ENCODE measurements at places on chromosomes 6 and 20.

- peak overlapping the region; percentile 2 for H3K4me3 ChIP-seq
- no peaks in the 10 kb centered on the region for H3K27me3 ChIP-seq
- H3K4me1 ChIP-seq: peaks cover 37% of the 10 kb centered on the region
- peak; percentile 15 for DNase-seq
- no peaks in the 10 kb centered on the region for H3K36me3 ChIP-seq
- peak overlapping the region; percentile 0 for H3K27ac ChIP-seq
These were observed 28.1 kb upstream of the ADTRP start for GRCh38 chr6:11806561-11807317.

DNA sequence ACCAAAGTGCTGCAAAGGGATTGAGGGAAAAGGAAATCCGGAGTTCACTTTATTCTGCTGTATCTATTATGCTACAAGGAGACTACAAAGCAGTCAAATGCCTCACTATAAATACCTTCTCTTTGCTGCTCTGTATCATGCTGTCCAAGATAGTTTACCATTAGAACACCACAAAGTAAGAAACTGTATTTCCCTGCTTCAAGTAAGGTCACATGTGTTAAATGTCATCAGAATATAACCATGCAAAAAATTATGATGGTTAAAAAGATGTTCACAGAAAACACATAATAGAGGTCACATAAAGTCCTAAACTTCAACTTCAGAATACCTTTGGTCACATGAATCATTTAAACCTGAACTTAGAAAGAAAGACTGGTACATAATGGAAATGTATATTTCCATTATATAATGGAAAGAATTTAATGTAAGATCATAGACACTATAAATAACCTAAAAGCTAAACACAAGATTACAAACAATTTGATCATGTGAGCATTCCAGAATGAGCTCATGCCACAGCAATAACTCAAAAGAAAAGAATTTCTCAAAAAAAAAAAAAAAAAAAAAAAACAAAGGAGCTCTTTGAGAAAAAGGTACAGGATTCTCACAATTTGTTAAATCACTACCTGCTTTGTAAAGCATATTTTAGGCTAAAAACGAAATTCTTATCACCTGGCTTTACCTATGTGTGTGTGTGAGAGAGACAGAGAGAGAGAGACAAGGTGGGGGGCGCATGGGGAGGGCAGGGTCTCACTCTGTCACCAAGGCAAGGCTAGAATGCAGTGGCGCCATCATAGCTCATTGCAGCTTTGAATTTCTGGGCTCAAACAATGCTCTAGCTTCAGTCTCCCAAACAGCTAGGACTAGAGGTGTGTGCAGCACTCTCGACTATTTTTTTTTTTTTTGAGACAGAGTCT, 58.7 kb downstream of the KIF13A start:
- H3K4me1 ChIP-seq: no peaks in the 10 kb centered on the region
- no peak overlapping the region for H3K4me3 ChIP-seq
- H3K27me3 ChIP-seq: peaks cover 14% of the 10 kb centered on the region
- DNase-seq: no peak
- no peaks in the 10 kb centered on the region for H3K36me3 ChIP-seq

GRCh38 chr6:92587525-92587924, 831.8 kb downstream of the EPHA7 start:
- H3K27me3 ChIP-seq: no peaks in the 10 kb centered on the region
- H3K27ac ChIP-seq: no peak overlapping the region
- H3K4me3 ChIP-seq: no peak overlapping the region
- DNase-seq: no peak

GRCh38 chr6:142810952-142811514, 133.9 kb downstream of the HIVEP2 start:
- DNase-seq: no peak
- peaks cover 83% of the 10 kb centered on the region for H3K4me1 ChIP-seq
- no peaks in the 10 kb centered on the region for H3K27me3 ChIP-seq

DNA sequence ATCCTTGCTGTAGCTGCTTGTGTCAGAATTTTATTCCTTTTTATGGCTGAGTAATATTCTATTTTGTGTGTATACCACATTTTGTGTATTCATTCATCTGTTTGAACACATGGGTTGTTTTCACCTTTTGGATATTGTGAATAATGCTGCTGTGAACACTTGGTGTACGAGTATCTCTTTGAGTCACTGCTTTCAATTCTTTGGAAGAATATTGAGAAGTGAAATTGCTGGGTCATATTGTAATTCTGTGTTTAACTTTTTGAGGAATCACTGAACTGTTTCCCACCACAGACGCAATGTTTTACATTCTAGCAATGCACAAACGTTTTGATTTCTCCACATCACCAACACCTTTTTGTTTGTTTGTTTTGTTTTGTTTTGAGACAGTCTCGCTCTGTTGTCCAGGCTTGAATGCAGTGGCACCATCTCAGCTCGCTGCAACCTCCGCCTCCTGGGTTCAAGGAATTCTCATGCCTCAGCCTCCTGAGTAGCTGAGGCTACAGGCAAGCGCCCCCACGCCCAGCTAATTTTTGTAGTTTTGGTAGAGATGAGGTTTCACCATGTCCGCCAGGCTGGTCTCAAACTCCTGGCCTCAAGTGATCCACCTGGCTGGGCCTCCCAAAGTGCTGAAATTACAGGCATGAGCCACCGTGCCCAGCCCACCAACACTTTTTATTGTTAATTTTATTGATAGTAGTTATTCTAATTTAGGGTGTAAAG, 21.7 kb downstream of the CPXM1 start:
- DNase-seq: no peak
- no peaks in the 10 kb centered on the region for H3K4me1 ChIP-seq

- no peak overlapping the region for H3K4me3 ChIP-seq
- no peaks in the 10 kb centered on the region for H3K27me3 ChIP-seq
- no peak overlapping the region for H3K27ac ChIP-seq
- H3K36me3 ChIP-seq: peaks cover 20% of the 10 kb centered on the region
These were observed 18.3 kb downstream of the KIAA1586 start for GRCh38 chr6:57064809-57065208.

GRCh38 chr6:52045481-52045880, 41.9 kb downstream of the PKHD1 start:
- H3K4me3 ChIP-seq: no peak overlapping the region
- no peak for DNase-seq
- H3K27me3 ChIP-seq: peaks cover 24% of the 10 kb centered on the region
- H3K4me1 ChIP-seq: no peaks in the 10 kb centered on the region
- no peak overlapping the region for H3K27ac ChIP-seq
- H3K36me3 ChIP-seq: no peaks in the 10 kb centered on the region

DNA sequence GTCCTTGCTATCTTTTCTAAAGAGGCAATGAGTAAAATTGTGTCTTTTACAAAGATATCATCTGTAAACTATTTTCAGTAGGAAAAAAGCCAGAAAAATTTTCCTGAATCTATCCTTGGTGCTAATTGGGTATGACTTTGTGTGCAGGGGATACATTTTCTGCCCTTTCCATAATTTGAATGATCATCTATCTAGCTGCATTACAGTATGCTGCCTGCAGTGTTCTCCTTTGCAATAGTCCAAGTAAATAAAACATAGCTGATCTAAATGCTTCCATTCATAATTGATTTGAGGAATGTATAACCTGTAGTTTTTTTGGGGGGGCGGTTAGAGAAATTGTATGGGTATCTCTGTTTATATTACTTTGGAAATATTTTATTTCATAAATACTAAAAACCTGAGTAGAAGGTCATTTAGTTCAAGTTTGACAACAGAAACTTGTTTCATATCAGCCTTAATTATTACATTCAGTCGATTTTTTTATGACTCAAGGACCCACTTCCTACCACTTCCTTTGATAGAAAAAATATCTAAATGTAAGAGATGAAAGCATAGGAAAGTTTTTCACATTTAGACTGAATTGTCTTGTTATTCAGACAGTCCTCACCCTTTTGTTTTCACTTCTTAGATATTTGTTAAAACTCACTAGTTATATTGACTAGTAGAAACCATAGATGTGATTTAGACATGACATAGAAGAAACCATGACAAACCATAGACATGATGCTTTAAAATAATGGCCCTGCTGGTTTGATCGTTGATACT, 75.3 kb downstream of the AIG1 start:
- H3K27ac ChIP-seq: peak overlapping the region; percentile 68
- DNase-seq: no peak
- H3K27me3 ChIP-seq: no peaks in the 10 kb centered on the region
- H3K4me1 ChIP-seq: peaks cover 47% of the 10 kb centered on the region

DNA sequence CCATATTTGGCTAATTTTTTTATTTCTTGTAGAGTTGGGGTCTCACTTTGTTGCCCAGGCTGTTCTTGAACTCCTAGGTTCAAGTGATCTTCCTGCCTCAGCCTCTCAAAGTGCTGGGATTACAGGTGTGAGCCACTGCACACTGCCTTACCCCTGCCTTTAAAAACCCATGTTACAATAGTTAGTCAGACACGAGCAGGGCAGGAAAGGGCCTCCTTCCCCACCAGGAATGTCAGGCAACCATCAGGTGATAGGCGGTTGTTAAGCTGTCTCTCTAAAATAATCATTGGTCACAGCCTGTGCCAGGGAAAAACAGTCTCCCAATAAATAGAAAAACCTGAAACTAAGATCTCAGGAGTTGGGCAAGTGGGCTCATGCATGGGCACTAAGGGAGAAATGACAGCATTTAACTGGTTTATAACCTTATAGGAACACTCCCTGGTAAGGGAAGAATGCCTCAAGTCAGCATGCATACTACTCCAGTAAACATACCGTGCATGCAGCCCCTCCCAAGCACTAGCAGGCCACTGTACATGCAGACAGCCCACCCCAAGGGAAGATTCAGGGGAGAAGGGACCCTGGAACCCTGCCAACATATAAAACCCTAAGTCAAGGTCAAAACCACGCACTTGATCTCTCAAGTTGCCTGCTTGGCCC, 8.4 kb downstream of the OR2H2 start:
- peaks cover 9% of the 10 kb centered on the region for H3K27me3 ChIP-seq
- no peaks in the 10 kb centered on the region for H3K36me3 ChIP-seq
- H3K4me1 ChIP-seq: no peaks in the 10 kb centered on the region

DNA sequence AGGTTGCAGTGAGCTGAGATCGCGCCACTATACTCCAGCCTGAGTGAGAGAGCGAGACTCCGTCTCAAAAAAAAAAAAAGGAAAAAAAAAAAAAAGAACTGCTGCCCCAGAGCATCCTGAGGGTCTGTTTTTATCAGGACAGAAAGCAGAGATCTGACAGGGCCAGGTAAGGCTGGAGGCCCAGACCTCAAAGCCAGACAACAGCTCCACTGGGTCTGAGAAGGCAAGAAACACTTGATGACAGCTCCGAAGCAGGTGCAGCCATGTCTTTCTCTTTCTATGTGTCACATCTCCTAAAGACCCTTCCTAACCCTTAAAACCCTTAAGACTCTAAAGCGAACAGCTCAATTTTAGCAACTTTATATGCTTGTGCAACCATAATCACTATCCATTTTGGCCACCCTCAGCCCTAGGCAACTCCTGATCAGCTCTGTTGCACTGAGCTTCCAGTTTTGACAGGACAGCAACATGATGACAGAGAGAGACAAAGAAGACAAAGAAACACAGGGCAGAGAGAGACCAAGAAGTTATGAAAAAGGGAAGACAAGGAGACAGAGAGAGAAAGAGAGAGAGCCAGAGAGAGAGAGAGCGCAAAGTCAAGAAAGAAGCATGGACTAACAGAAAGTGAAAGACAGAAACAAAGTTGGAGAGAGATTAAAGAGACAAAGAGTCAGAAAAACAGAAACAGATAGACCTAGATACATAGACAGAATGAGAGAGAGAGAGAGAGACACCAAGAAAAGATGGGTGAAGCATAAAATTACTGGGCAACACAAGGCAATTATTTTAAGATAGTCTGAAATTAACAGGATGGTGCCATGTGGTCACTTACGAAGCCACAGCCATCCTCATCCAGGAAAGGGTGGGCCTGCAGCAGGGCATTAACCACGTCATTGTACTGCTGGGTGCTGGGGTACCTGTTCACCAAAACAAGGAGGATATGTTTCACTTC, 39.2 kb downstream of the SAMD3 start:
- peak; percentile 26 for DNase-seq
- peak overlapping the region; percentile 70 for H3K4me3 ChIP-seq
- no peaks in the 10 kb centered on the region for H3K27me3 ChIP-seq
- H3K4me1 ChIP-seq: peaks cover 46% of the 10 kb centered on the region
- peaks cover 4% of the 10 kb centered on the region for H3K36me3 ChIP-seq

DNA sequence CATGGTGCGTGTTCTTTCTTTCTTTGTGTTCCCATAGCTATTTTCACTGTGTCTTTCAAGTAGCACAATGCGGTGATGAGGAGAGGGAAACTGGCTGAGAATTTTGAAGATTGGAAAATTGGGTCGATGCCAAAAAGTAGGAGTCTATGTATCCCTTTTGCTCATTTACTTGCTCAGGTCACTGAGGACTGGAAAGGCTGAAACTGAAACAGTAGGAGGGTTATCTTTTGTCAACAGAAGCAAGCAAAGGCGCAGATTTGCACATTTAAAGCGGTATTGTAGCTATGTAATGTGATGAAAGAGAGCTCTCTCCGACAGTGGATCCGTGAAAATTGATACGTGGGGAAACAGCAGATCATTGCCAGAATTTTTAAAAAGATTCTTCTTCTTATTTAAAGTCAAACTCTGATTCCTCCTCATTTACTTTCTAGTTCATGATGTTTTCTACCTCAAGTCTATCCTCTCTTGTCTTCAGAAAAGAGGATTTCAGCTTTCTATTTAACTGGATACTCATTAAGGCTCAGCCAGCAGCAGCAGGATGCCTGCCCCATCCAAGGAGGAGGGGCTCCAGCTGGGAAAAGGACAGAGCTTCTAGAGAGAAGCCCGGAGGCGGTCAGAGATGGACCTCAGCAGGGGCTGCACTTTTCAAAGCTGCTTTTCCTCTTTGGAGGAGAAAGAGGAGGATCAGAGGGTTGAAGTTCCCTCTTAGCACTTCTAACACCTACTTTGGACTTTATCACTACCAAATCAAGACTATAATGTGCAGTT, 15.9 kb upstream of the FYN start:
- no peak overlapping the region for H3K27ac ChIP-seq
- no peaks in the 10 kb centered on the region for H3K4me1 ChIP-seq
- no peaks in the 10 kb centered on the region for H3K36me3 ChIP-seq
- H3K4me3 ChIP-seq: no peak overlapping the region
- H3K27me3 ChIP-seq: no peaks in the 10 kb centered on the region

DNA sequence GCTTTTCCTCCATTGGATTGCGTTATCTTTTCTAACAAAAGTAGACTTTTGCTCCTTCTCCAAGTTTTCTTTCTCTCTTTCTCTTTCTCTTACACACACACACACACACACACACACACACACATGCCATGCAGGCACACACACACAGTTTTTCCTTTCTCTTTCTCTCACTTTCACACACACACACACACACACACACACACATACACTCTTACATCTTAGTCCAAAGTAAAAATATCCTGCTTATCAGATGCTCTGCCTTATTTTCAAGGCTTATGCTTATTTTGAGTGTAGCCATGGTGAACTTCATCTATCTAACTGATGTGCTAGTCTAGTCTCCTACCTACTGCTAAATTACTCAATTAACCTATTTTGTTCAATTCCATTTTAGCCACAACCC, 34.4 kb upstream of the RAB23 start:
- no peak for DNase-seq
- H3K27me3 ChIP-seq: peaks cover 4% of the 10 kb centered on the region
- no peaks in the 10 kb centered on the region for H3K36me3 ChIP-seq

- no peak overlapping the region for H3K4me3 ChIP-seq
- H3K27ac ChIP-seq: peak overlapping the region; percentile 62
- no peaks in the 10 kb centered on the region for H3K36me3 ChIP-seq
- peaks cover 82% of the 10 kb centered on the region for H3K4me1 ChIP-seq
- no peaks in the 10 kb centered on the region for H3K27me3 ChIP-seq
These were observed 118.2 kb upstream of the RIPOR2 start for GRCh38 chr6:25053875-25054371.
